ENCODE measurements at places on chromosomes 12 and 14. TPM values are rescaled to one million over a fixed set of nuclear protein-coding genes. Genes with fewer than 3 reads are reported as not detected.

SERPINA3 gene
- polyA plus RNA-seq = not detected

LMNTD1 gene
- polyA plus RNA-seq = not detected

ZNF268 gene
- polyA plus RNA-seq = 18.2 TPM

TAS2R13 gene
- polyA plus RNA-seq = not detected

AHSA1 gene
- 142 TPM for polyA plus RNA-seq

CABP1 gene
- not detected for polyA plus RNA-seq

PELI2 gene
- 1.7 TPM for polyA plus RNA-seq

B4GALNT1 gene
- not detected for polyA plus RNA-seq

LRRIQ1 gene
- not detected for polyA plus RNA-seq

REP15 gene
- not detected for polyA plus RNA-seq

DNA sequence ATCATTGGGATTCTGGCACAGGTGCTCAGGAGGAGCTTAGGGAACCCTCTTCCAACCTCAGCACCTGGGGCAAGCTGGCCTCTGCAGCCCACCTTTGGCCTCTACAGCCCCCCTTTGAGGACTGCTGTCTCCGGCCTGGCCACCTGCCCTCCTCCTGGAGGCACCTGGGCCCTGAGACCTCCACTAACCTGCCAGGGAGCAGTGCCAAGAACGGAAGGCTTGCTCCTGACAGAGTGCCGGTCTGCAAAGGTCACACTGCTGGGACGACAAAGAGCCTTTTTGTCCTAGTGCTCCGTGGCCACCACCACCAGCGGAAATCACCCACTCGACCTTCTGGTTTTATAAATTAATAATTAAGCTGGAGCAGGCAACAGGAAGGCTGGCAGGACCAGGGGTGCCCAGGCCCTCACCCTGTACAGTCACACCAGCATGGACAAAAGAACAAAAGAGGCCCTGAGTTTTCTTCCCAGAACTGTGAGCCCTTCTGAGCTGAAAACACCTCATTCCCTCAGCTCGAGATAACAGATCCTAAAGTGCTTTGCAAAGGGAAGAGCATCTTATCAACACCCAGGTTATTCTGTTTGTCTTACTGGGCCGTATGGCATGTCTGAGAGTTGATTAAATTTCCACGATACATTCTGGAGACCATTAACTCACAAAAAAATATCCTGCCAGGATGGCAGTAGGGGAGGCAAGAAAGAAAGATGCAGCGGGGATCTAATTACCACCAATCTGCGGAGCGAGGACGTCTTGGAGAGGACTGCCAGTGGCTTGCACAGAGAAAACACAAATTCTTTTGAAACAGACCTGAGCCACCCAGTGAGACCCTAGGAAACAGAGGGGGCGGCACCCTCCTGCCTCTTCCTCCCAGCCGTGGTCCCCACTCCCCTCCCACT lies 8.2 kb downstream of the TESC start:
- no peaks in the 10 kb centered on the region for H3K36me3 ChIP-seq
- no peak overlapping the region for H3K4me3 ChIP-seq
- no peaks in the 10 kb centered on the region for H3K27me3 ChIP-seq
- no peak for DNase-seq
- no peaks in the 10 kb centered on the region for H3K4me1 ChIP-seq
- no peak overlapping the region for H3K27ac ChIP-seq

- DNase-seq = no peak
- no peaks in the 10 kb centered on the region for H3K27me3 ChIP-seq
- no peaks in the 10 kb centered on the region for H3K4me1 ChIP-seq
- H3K27ac ChIP-seq = no peak overlapping the region
- no peak overlapping the region for H3K4me3 ChIP-seq
- no peaks in the 10 kb centered on the region for H3K36me3 ChIP-seq
Observed at GRCh38 chr12:109029411-109029810, 8.5 kb upstream of the SVOP start.

DNA sequence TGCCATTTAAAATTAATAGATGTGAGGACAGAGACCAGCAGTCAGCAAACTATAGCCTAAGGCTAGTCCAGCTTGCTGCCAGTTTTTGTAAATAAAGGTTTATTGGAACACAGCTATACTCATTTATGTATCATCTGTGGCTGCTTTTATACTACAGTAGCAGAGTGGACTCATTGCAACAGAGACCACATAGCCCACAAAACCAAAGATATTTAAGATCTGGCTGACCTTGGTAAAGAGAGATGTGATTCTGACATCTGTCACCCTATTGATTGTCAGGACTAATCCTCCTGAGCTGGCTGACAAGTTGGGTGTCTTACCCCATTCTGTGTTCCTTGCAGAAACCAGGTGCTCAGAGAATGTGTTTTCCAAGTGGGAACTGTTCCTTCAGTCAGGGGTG lies 99.9 kb downstream of the BEGAIN start:
- peaks cover 11% of the 10 kb centered on the region for H3K4me1 ChIP-seq
- H3K36me3 ChIP-seq = no peaks in the 10 kb centered on the region
- no peak overlapping the region for H3K27ac ChIP-seq
- no peak overlapping the region for H3K4me3 ChIP-seq
- no peak for DNase-seq
- H3K27me3 ChIP-seq = no peaks in the 10 kb centered on the region

GRCh38 chr14:91388551-91388975 lies 29.1 kb downstream of the CCDC88C start:
- no peaks in the 10 kb centered on the region for H3K36me3 ChIP-seq
- H3K27me3 ChIP-seq = no peaks in the 10 kb centered on the region
- H3K4me1 ChIP-seq = peaks cover 90% of the 10 kb centered on the region
- peak overlapping the region; percentile 60 for H3K27ac ChIP-seq
- peak overlapping the region; percentile 24 for H3K4me3 ChIP-seq

GRCh38 chr14:23409966-23410635 lies 2.0 kb upstream of the MYH6 start:
- no peak overlapping the region for H3K4me3 ChIP-seq
- H3K36me3 ChIP-seq = no peaks in the 10 kb centered on the region
- no peaks in the 10 kb centered on the region for H3K4me1 ChIP-seq

GRCh38 chr12:1375323-1375722 lies 219.1 kb downstream of the FBXL14 start:
- no peak overlapping the region for H3K27ac ChIP-seq
- no peaks in the 10 kb centered on the region for H3K27me3 ChIP-seq
- no peaks in the 10 kb centered on the region for H3K36me3 ChIP-seq
- H3K4me3 ChIP-seq = no peak overlapping the region
- H3K4me1 ChIP-seq = no peaks in the 10 kb centered on the region

- H3K4me1 ChIP-seq = no peaks in the 10 kb centered on the region
- H3K27me3 ChIP-seq = no peaks in the 10 kb centered on the region
- H3K4me3 ChIP-seq = no peak overlapping the region
- DNase-seq = no peak
- H3K27ac ChIP-seq = no peak overlapping the region
Observed at GRCh38 chr12:92324849-92325500, 179.3 kb upstream of the BTG1 start.

DNA sequence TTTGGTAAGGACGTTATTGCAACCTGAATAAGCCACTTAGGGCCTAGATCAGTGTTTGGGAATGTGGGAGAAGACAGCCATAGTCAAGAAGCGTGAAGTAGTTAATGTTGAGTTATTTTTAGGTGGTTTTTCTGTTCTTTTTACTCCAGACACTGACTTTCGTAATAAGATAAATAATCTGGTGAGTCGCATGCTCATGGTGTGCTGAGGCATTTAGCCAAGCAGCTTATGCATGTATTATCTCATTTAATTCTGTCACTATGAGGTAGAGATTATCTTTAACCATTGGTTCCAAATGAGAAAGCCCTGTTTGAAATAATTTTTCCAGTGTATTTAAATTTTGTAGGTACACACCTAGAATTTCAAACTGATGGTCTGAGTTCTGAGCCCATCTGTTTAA lies 67.3 kb downstream of the RCOR1 start:
- H3K27ac ChIP-seq = no peak overlapping the region
- H3K36me3 ChIP-seq = no peaks in the 10 kb centered on the region
- H3K4me3 ChIP-seq = no peak overlapping the region
- H3K27me3 ChIP-seq = no peaks in the 10 kb centered on the region
- DNase-seq = no peak
- no peaks in the 10 kb centered on the region for H3K4me1 ChIP-seq

GRCh38 chr12:126663304-126664094 lies 1598.3 kb downstream of the AACS start:
- H3K4me1 ChIP-seq = no peaks in the 10 kb centered on the region
- no peak overlapping the region for H3K27ac ChIP-seq
- no peaks in the 10 kb centered on the region for H3K27me3 ChIP-seq
- DNase-seq = no peak

DNA sequence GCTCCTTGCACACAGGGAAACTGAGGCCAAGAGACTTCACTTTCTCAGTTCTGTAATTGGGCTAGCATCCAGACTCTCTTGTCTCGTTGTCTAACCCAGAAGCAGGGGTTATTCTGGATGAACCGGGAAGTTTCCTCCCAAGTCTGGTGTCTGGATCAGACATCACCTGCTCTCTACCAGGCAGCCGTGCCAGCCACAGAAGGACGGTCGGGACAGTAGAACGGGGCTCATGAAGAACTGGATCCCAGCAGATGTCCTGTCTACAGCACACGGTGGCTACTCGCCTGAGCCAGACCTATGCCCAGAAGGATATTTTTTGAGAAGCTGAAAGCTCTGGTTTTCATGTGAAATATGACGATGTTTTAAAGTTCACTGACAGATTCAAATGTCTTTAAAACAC lies 19.1 kb upstream of the FZD10 start:
- no peak for DNase-seq
- H3K36me3 ChIP-seq = no peaks in the 10 kb centered on the region
- no peaks in the 10 kb centered on the region for H3K27me3 ChIP-seq
- H3K27ac ChIP-seq = no peak overlapping the region
- H3K4me1 ChIP-seq = no peaks in the 10 kb centered on the region

DNA sequence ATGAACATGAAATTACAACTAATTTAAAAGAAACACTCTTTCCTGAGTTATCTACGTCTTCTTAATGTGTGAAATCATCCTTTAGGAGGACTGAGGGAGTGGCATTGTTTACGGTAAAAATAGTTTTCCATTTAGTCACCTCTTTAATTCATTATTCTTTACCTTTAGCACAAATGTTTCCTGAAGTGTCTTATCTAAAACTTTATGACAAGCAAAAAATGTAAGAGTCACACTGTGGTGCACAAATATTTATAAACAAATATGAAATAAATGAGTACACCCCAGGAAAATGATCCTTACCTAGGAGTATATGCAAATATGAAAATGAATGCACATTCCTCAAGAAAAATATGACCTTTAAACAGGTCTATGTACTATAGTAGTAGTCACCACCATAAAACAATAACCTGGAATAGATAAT lies 104.6 kb downstream of the PTPRR start:
- no peaks in the 10 kb centered on the region for H3K36me3 ChIP-seq
- H3K27ac ChIP-seq = no peak overlapping the region
- H3K4me3 ChIP-seq = no peak overlapping the region
- DNase-seq = no peak

DNA sequence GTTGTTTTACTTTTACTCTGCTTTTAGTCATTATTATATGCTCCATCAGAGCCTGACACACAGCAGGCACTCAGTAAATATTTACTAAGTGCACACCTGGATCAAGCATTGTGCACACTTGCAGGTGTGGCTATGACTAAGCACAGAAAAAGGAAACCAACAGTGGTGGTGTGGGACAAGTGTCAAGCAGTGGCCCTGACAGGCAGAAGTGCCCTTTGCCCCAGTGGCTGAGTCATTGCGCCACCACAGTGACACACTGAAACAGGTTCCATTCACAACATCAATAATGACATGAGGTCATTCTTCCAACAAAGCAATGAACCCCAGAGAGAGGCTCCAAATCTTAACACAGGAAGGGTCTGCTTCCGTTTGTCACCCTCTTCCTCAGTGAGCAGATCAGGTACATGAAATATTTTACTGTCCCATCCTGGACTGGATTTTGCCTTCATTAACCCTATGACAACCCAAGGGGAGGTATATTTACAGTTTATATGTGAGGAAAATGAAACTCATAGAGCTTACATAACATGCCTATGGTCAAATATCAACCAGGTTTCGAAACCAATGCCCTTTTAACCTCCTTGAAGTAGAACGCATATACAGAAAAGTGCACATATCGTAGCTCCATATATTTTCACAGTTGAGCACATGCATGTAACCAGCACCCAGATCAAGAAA lies 82.6 kb upstream of the GTF2A1 start:
- peak; percentile 8 for DNase-seq
- H3K4me3 ChIP-seq = no peak overlapping the region
- no peaks in the 10 kb centered on the region for H3K27me3 ChIP-seq
- H3K36me3 ChIP-seq = no peaks in the 10 kb centered on the region
- H3K4me1 ChIP-seq = no peaks in the 10 kb centered on the region
- H3K27ac ChIP-seq = no peak overlapping the region

DNA sequence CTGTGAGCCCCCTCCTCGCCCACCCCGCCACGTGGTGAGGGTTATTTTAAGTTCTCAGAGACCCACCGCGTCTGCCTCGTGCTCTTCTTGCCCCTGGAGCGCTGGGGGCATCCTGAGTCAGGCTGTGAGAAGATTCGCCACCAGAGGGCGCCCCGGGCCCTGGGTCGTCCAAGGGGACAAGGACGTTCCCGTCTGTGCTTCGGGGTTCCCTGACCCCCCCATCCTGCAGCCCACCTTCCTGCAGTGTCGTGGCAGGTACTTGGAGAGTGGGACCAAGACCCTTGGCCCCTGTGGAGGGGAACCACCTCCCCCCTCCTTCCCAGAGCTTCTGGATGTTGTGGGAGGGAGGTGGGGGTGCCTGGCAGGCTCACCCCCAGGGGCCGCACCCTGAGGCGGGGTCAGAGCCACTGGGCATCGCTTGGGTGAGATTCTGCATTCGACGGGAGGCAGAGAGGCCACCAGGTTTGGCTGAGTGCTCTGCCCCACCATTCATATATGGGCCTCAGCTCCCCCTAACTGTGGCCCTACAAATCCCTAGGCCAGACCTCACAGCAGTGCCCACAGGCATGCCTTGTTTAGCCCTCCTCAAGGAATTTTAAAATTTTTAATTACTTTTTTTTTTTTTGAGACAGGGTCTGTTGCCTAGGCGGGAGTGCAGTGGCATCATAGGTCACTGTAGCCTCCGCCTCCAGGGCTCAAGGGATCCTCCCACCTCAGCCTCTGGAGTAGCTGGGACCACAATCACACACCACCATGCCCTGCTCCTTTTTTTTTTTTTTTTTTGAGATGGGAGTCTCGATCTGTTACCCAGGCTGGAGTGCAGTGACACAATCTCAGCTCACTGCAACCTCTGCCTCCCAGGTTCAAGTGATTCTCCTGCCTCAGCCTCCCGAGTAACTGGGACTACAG lies 17.0 kb downstream of the RHOF start:
- peak overlapping the region; percentile 72 for H3K27ac ChIP-seq
- no peak overlapping the region for H3K4me3 ChIP-seq
- peak; percentile 88 for DNase-seq
- no peaks in the 10 kb centered on the region for H3K27me3 ChIP-seq
- H3K36me3 ChIP-seq = peaks cover 32% of the 10 kb centered on the region
- H3K4me1 ChIP-seq = peaks cover 22% of the 10 kb centered on the region

- DNase-seq = no peak
- no peak overlapping the region for H3K4me3 ChIP-seq
- no peak overlapping the region for H3K27ac ChIP-seq
- H3K36me3 ChIP-seq = no peaks in the 10 kb centered on the region
- no peaks in the 10 kb centered on the region for H3K27me3 ChIP-seq
Observed at GRCh38 chr12:21939435-21939834, 1.8 kb downstream of the ABCC9 start.
